T47D (cell line): ENCODE measurements at places on chromosomes 6 and 20.

GRCh38 chr6:68196645-68197044, 438.4 kb upstream of the ADGRB3 start:
- DNase-seq: peak; percentile 46

DNA sequence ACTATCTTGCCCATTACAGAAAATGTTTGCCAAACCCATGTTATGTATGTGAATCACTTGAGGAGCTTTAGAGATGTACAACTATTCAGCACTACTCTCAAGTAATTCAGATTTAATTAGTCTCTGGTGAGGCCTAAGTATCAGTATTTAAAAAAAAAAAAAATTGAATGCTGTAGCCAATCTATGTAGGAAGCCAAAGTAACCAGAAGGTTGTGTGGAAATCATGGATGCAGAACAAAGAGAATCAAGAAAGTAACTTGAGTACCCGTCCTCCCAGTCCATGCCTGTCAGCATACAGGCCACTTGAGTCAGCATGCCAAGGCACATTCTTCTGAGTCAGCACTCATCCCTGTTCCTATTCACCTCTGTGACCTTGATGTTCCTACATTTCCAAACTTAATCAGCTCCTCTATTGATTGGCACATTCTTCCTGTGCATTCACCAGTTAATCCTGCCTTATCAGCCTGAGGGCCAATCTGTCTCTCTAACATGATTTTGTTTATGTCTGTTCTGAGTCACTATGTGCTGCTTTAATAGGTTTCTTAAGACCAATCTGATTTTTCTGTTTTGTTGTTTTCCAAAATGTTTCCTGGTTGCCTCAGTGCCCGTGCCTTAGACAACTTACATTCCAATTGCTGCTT, 165.6 kb downstream of the KCNQ5 start:
- no peak for DNase-seq

GRCh38 chr20:39503902-39504709, 542.0 kb downstream of the DHX35 start:
- DNase-seq: no peak

GRCh38 chr6:110529907-110530306, 53.5 kb upstream of the SLC22A16 start:
- DNase-seq: no peak

DNA sequence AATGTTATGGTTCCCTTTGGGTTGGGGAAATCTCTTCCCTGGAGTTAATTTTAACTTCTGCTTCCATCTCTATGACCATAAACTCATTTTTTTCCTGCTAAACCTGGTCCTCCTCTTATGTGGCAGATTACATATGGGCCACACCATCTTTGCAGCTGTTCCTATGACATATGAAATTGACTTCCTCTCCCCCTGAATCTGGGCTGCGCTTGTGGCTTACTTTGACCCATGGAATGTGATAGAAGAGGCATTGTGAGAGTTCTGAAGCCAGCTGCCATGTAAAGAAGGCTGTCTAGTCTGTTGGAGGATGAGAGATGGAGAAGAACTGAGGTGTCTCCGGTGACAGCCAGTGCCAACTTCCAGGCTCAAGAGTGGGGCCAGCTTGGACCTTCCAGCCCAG, 100.1 kb downstream of the CDC5L start:
- DNase-seq: no peak

- DNase-seq: no peak
These were observed 100.0 kb upstream of the NRSN1 start for GRCh38 chr6:24026050-24026449.

GRCh38 chr6:152975204-152975915, 7.5 kb downstream of the FBXO5 start:
- DNase-seq: no peak

GRCh38 chr6:26533532-26533931, 4.6 kb upstream of the HMGN4 start:
- no peak for DNase-seq

GRCh38 chr6:17297271-17298080, 16.3 kb downstream of the RBM24 start:
- no peak for DNase-seq

GRCh38 chr20:35490736-35491181, 35.4 kb downstream of the CEP250 start:
- DNase-seq: no peak

GRCh38 chr20:51749674-51750036, 18.5 kb downstream of the ATP9A start:
- no peak for DNase-seq

- no peak for DNase-seq
These were observed 141.5 kb upstream of the AGPAT4 start for GRCh38 chr6:161415302-161415855.

DNA sequence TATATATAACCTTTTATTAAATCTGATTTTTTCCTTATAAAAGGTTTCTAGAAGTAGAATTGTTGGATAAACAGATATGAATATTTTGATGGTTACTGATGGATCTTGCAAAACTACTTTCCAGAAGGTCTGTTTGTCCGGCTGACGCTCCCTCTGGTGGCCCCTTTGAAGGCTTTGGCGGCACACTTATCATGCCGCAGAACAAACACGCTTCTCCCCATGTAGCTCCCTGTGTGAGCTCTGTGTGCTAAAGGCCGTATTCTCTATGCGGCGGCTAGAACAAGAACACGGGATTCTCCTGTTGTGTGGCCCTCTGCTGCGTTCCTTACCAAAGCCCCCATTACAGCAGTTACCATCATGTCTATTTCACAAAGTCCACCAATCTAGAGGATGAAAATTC, 30.0 kb downstream of the PPP1R3G start:
- no peak for DNase-seq

DNA sequence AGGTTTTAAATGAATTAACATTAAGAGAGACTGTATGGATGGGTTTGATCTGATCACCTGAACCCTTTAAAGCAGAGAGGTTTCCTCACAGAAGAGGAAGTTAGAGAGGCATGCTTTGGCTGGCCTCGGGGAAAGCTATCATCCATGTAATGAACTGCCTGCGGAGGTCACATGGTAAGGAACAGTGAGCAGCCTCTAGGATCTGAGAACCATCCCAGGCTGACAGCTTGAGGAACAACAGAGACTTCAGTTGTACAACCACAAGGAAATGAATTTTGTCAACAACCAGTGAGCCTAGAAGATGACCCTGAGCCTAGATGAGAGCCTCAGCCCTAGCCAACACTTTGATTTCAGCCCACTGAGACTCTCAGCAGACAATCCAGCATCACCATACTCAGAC, 2.9 kb upstream of the COL21A1 start:
- no peak for DNase-seq

DNA sequence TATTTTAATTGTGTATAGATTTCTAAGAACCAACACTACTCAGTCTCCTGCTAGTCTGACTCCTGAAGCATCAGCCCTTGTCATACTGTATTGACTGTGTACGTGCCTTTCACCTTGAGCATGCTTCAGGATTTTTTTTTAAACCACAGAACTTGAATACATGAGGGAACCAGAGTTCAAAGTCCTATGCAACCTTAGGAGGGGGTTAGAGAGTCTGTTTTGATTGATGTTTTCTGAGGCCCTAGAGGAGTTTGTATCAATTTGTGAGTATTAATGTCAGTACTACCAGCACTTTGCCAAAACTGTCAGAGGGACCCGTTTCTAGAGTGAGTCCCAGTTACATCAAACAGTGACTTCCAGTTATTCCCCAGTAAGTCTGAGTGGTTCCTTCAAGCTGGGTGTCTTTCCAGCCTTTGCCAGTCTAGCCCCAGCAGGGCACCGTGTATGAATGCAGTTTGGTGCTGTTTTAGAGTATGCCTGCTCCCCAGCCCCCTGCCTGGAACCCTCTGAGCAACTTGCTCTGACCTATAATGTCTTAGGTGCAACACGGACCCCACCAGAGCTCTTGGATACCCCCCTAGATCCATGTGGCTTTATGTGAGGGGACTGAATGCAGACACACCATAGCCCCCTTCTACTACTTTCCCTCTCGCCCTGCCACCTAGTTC, 8.5 kb downstream of the TP53INP2 start:
- DNase-seq: no peak

DNA sequence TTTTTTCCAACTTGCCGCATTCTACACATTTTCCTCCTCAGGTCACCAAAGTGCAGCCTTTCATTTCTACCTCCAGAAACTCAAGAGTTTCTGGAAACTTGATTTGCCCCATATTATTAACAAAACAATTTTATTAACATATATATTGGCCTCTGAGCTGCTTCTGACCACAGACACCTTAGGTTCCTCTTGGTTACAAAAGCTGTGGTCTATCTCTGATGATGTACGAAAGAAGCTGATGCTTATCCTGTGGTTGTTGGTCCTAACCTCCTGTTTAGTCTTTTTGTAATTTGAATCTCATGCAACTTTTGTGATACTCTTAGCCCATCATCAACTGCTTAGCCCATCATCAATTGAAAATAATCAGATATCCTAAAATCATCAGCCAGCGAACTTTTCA, 735.7 kb downstream of the KIF16B start:
- no peak for DNase-seq

- no peak for DNase-seq
These were observed 51.9 kb upstream of the PTPRK start for GRCh38 chr6:128572294-128572693.

DNA sequence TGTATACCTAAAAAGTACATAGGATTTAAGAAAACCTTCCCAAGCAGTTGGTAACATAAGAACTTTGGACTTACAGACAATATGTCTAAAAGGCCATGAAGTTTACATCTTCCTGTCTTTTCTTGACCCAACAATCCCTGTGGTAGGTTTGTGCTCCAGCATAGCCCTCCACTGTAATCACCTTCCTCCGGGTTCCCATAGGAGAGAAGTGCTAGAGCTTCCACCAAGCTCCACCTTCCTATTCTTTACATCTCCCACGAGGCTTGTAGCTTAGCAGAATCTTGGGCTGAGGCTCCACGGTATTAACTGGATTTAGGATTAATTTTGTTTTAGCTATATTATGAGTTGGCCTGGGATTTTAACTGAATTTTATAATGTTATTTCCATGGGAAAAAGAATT, 23.3 kb downstream of the ADGRG6 start:
- no peak for DNase-seq

GRCh38 chr6:9307786-9308185, 872.4 kb upstream of the SLC35B3 start:
- no peak for DNase-seq
